ENCODE measurements at places on chromosomes 2 and 18. TPM values are rescaled to one million over a fixed set of nuclear protein-coding genes. Genes with fewer than 3 reads are reported as not detected.
A peak's percentile ranks its signal among the peaks of the same experiment; 100 is the strongest.

DNA sequence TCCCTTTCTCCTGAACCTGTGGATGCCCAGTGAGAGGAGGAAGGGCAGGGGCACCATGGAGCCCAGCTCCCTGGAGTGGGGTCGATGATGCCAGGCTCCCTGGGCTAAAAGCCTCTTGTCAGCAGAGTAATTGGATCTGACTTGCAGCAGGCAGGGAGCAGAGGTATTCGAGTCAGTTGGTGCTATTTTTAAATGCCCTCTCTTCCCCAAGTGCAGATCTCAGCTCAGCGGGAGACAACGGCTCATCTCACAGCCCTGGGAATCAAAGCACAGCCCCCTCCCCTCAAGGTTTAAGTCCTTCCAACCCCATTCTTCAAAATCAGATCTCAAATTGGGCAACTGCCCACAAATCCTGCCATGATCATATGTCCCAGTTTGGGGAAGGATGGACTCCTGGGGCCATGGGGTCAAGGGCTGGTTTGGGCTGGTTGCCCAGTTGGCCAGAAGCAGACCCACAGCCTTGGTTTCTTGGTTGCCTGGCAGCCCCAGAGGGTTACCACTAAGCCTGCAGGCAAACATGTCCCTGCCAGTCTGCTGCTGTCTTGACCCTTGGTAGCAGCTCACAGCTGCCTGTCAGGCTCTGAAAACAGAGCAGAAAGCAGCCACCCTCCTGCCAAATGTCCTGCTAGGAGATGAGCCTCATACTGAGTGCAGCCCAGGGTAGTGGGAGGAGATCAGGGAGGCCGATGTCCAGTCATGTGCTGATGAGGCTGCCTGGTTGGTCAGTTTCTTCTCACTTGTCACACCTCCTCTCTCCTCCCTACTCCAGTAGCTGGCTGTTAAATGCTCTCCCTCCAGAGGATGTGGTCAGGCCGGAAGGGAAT, 244.9 kb downstream of the LOXHD1 start:
- no peak for DNase-seq

DNA sequence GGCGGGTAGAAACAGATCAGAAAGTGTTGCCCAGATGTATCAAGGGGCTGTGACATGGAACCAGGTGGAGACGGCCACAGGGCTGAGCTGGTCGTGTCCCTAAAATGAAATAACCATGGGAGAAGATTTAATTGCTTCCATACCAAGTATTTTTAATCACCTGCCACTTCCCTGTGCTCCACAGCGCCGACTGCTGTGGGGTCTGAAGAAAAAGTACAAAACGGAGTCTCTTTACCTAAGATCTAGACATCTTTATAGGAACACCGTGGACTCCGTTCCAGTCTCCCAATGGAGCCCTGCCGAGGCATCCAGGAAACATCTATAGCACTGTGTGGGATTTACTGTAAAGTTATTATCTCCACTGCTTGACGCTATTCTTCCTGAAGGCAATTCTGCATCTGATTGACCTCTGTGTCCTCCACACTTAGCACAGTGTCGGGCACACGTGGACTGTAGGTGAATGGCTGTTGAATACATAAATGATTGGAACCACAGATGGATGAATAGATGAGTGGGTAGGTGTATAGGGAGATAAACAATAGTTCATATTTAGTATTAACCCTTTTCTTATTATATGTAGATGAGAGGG, 21.6 kb upstream of the GYPC start:
- DNase-seq, result no peak

DNA sequence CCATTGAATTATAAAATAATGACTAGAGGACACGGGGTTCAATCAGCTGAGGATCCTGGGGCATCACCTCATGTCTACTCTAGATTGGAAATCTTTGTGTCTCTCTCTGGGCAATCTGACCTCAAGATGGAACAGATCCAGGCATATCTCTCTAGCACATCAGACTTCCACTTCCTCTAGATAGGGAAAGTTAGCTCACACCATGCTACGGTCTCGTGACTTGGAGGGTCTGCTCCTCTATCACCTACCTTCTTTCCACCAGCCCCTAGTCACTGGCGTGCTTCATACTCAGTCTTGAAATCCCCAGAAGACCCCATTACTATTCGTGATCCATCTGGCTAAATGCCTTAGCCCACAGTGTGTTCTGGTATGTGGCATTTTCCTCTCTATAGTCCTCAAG, 148.8 kb downstream of the ANKRD44 start:
- DNase-seq, result no peak

DNA sequence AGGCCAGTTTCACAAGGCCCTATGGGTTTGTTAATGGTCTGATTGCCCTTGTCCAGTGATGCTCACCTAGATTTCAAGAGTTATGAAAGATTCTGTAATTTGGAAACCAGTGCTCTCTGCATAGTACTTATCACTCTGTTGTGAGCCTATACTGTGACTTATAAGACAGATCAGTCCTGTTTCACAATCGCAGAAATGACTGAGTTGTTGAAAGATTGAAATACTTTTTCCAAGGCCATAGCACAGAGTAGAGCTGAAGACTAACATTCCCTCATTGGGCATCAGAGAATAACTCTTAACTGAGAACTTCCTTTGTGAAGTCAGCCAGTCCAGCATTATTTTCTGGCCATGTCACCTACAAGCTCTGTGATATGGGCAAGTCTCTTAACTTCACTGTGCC, 44.0 kb downstream of the CCDC85A start:
- DNase-seq, result no peak

DNA sequence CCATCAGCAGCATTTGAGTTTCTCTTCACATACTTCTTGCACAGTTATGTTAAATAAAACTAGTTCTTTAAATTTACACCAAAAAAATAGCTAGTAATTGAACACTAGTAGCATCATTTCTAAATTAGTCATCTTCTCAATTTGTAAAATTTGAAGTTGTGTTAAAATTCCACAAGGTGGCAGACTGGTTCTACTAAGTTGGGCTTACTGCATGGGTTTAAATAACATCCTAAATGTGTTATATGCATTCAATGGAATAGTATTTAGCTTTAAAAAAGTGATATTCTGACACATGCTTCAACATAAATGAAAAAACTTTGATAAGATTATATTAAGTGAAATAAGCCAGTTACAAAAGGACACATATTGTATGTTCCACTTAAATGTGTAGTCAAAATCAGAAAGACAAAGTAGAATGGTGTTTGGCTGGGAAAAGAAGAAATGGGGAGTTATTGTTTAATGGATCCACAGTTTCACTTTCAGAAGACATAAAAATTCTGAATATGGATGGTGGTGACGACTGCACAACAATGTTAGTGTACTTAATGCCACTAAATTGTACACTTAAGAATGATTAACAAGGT, 28.7 kb upstream of the RPRD1A start:
- no peak for DNase-seq

GRCh38 chr2:20381457-20381856, 30.8 kb upstream of the PUM2 start:
- DNase-seq, result no peak

GRCh38 chr2:234288974-234289455, 207.9 kb downstream of the ARL4C start:
- peak; percentile 75 for DNase-seq

DNA sequence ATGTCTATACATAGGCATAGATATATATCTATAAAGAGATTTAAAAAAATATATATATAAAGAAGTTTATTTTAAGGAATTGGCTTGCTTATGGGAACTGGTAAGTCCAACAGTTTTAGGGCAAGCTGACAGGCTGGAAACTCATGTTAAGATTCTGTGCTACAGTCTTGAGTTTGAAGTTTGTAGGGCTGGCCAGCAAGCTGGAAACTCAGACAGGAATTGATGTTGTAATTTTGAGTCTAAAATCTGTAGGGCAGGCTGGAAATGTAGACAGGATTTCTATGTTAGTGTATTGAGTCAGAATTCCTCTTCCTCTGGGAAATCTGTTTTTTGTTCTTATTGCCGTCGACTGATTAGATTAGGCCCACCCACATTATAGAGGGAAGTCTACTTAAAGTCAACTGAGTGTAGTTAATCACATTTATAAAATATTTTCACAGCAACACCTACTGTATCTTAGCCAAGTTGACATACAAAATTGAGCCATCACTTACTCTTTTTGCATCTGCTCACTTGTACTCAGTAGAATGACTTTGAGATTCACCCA, 60.8 kb downstream of the PHLPP1 start:
- no peak for DNase-seq

GRCh38 chr2:122219504-122219903, 464.1 kb downstream of the TSN start:
- DNase-seq, result no peak

DNA sequence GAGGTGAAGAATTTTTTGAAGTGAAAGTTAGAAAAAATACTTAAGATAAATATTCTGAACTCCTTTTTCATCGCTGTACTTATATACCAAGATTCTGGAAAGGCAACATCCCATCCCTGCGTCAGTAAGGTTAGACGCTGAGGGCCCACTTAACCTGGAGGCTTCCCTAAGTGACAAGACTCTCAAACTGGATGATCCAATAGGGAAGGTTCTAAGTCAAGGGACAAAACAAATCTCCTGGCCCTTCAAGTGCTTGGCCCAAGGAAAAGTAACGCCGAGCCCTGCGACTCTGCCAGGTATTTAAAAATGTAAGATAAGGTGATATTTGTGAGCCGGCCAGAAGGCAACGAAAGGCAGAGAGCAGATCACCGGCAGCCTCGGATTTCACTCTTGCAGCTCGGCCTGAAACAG, 1.3 kb downstream of the STK39 start:
- DNase-seq, result no peak

DNA sequence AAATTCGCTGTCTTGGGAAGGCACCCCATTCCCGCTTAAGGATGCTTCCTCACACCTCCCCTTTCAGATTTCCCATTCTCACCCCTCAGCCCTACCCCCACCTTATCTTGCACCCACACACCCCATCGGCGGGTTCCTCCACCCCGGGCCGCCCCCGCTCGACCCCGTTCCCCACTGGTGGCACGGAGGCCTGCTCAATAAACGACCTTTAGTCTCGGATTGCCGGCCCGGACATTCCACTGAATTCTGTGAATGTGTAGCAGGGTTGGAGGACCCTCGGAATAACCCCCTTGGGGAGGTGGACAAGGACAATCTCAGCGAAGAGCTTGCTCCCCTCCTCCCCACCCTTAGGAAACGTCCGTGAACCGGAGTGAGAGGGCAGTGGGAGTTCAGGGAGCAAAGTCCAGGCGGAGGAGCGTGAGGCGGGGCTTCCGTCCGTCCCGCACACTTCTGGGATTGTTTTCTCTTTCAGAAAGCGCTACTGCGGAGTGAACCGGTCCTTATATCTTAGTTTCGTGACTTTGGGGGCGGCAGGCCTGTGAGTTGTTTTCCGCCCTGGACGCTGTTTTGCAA, 2.8 kb upstream of the LBX2 start:
- no peak for DNase-seq

DNA sequence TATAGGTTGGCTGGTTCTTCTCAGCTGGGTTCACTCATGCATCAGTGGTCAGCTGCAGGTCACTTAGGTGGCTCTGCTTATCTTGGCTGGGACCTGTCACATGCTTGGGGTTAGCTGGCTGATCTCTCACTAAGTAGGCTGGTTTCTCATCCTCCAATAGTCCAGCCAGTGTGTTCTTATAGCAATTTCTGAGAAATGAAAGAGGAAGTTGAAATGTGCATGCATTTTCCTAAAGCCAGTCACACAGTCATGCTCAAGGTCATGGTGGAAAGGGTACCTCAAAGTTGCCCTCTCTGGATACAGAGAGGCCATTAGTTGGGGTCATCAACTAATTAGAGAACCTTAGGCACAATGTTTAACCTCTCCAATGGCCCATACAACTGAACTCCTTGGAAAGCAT, 64.4 kb downstream of the KLHL29 start:
- DNase-seq, result no peak

GRCh38 chr2:55090702-55091101, 40.5 kb upstream of the RTN4 start:
- DNase-seq, result no peak

- DNase-seq, result no peak
Measured at GRCh38 chr18:57854726-57855125, 51.6 kb upstream of the ATP8B1 start.

DNA sequence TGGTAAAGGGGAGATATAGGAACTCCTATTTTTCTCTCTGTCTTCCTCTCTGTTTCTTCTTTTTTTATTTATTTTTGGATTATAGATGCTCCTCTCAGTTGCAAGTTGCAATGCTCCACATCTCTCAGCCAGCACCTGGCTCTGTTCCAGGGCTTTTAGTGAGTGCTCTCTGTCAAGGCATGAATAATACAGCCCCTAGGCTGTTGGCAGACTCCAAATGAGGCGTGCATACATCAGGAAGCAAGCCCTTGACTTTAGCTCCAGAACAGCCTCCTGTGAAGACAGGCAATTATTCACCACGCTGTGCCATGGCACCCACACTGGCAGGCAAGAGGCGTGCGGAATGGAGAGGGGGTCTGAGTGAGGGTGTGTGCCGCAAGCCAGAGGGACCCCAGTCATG, 228.1 kb upstream of the PXDN start:
- no peak for DNase-seq

DNA sequence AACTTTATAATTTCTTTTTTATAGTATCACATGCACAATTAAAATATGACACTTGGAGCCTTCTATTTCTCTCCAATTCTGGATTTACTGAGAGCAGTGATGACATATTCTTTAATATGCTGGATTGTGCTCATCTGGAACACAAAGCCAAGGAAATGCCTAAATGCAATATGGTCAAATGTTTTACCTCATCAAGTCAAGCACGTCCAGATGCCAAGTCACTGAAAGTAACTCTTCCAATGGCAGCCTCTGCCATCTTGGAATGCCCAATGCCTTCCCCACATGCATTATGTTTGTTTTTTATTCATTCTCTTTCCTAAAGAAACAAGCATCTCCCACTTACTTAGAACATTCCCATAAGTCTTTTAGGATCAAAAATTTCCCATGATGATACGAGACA, 189.8 kb downstream of the TMX3 start:
- DNase-seq, result no peak

DNA sequence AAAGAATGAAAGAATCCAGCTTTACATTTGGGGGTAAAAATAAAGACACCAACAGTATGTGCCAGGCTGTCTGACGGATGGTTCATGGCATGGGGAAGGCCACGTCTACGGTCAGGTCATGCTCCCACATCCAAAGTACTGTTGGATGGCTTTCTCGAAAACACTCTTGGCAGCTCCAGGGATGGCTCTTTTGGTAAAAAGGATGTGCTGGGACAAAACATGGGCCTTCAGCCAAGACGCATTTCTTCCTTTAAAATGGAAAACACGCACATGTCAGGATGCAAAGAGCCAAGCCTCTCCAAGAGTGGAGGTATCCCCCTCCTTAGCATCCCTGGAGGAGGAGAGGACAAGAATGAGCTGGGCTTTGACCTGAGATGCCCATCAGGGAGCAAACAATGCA, 376.5 kb upstream of the KLHL29 start:
- no peak for DNase-seq

Gene EVX2
- total RNA-seq, result not detected

Gene C1QL2
- not detected for total RNA-seq

Gene SIX3
- not detected for total RNA-seq

Gene RFX8
- not detected for total RNA-seq

Gene MC5R
- total RNA-seq, result not detected

Gene DTNA
- not detected for total RNA-seq

Gene RNU2-63P
- total RNA-seq, result 27.8 TPM

Gene CENPA
- 1.8 TPM for total RNA-seq

Gene ALPP
- not detected for total RNA-seq

Gene SALL3
- total RNA-seq, result not detected

Gene NAT8
- total RNA-seq, result not detected

Gene GPC1
- total RNA-seq, result 6.3 TPM

Data from activated T-cell treated with anti-CD3 and anti-CD28 coated beads, Interleukin-2, amount 50 U/mL, for 4 hours (primary cell).